ENCODE measurements at places on chromosomes 3 and 15.

- DNase-seq: no peak
These were observed 171.8 kb downstream of the TMEM108 start for GRCh38 chr3:133209871-133210550.

DNA sequence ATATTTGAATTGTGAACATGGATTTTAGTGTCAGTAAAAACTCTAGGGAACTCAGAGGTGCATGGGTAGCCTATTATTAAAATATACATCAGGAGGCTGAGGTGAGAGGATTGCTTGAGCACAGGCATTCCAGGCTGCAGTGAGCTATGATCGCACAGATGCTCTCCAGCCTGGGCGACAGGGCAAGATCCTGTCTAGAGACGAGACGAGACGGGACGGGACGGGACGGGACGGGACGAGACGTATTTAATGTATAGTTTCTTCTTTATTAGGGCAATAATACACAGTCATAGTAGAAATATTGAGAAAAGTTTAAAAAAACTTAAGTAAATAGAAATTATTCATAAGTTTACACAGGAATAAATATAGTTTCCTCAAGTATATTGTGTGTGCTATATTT is 89.3 kb downstream of the DIPK2A start:
- no peak for DNase-seq

DNA sequence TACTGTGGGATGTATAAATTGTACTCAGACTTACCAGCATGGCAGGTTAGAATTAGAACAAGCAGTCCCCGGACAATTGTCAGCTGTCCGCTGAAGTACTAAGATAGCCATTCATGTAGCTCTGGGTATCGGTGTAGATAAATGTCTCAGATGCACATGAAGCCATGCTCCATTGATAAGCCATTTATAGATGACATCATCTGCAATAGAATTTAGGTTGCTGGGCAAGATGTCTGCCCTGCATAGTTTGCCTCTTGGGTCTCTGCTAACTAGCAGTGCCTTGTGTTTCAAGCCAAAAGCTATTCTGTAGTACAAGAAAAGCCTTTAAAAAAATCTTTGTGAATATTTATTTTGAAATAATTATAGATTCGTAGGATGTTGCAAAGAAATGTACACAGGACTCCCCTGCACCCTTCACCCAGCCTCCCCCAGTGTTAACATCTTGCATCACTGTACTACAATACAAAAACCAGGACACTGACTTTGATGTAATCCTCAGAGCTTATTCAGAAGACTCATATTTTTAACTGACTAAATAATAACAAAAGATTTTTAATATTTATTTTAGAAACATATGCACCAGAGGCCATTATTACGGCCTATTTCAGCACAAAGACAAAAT is 220.6 kb upstream of the THRB start:
- DNase-seq: no peak

- DNase-seq: no peak
These were observed 45.8 kb upstream of the IP6K2 start for GRCh38 chr3:48762816-48763215.

GRCh38 chr15:79296583-79296982 is 14.1 kb downstream of the ANKRD34C start:
- no peak for DNase-seq

DNA sequence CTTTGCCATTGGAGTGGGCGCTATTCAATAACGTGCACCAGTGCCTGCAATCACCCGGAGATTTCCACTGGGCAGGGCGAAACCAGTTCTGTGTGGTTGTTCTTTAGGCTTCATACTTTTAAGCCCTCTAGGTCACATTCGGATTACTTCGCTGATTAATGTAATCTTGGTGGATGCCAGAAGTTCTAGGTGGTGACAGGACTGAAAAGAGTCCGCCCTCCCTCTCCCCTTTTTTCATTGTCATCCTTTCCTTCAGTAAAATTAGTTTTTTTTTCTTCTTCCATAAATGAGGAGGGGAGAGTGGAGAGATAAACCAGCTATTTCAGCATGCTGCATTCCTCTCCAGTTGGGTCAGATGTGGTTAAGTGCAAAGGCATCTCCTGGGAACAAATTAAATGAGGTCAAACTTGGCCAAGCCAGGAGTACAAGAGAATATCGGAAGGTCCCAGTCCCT is 2.3 kb upstream of the SLC2A2 start:
- no peak for DNase-seq

DNA sequence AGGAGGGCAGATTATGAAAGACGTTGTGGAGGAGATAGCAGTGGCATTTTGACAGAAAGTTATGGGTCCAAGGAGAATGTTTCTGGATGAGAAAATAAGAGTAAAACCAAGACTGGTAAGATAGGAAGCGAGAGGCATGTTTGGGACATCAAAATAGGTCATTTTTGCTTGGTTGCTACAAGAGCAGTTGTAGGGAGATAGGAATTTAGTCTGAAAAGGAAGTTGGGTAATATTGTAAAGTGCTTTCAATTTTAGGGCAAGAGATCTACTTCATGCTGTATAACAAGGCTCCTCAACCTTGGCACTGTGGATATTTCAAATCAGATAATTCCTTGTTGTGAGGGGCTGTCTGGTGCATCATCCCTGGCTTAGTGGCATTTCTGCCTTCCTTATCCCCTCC is 118.0 kb upstream of the DPH6 start:
- no peak for DNase-seq

- DNase-seq: no peak
These were observed 357.4 kb downstream of the SHQ1 start for GRCh38 chr3:72490688-72491435.

- DNase-seq: no peak
These were observed 350.5 kb downstream of the LRTM1 start for GRCh38 chr3:54577313-54577712.

DNA sequence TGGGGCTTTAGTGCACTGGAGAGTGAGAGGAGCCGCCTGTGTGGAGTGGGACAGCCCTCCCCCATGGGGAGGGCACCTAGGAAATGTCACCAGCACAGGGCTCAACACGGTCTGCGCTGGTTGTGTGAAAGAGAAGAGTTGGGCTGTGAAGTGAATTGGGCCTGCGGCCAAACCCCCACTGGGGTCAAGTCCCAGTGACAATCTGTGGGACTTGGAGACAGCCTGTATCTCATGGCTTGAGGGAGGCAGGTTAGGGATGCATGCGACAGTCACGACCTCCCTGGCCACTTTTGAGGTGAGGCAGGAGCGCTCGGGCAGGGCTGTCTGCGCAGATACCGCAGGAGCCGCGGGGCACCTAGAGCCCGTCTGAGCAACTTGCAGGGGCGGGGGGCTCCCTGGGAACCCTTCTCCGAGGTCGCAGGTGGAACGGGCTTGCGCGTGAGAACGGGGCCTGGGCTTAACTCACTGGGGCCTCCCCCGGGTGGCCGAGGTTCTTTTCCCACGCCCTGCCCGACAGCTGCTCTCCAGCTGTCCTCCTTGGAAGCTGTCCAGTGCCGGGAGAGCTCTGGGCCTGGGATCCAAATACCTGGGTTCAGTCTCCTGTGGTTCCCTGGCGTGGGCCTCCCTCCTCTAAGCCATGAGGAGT is 77.4 kb downstream of the SNRK start:
- no peak for DNase-seq

GRCh38 chr3:168722091-168722490 is 626.4 kb upstream of the GOLIM4 start:
- no peak for DNase-seq

DNA sequence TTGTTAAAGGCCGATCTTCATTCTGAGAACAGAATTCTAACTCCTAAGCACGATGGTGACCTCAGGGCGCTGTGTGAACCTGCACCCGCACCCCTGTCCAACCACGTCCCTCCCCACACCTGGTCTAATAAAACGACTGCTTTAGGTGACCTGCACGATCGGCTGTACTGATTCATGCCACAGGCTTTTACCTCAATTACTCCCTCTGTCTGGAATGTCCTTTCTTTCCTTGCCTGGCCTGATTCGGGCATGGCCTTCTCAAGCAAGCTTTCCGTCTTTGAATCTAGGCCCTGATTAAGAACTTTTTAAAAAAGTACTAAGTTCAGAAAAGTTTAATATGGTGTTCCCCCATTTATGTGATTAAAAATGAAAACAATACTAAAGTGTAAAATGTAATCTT is 842 bp upstream of the U2SURP start:
- DNase-seq: no peak

DNA sequence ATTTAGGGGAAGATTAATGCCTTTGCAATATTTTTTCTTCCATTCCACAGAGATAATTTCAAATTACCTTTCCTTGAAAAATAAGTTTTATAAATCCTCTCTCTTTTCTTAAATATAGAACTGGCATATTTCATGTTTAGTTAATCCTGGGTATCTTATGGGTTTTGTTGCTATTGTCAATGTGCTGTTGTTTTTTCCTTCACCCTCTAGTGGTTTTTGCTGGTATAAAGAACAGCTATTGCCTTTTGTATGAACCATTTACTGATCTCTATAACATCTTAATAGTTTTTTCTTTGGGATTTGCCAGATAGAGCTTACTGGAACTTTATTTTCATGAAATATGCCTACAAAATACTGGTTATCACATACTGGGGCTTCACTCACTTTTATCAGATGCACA is 359.6 kb upstream of the DPPA4 start:
- no peak for DNase-seq

GRCh38 chr3:50637011-50637410 is 20.1 kb downstream of the MAPKAPK3 start:
- DNase-seq: no peak

DNA sequence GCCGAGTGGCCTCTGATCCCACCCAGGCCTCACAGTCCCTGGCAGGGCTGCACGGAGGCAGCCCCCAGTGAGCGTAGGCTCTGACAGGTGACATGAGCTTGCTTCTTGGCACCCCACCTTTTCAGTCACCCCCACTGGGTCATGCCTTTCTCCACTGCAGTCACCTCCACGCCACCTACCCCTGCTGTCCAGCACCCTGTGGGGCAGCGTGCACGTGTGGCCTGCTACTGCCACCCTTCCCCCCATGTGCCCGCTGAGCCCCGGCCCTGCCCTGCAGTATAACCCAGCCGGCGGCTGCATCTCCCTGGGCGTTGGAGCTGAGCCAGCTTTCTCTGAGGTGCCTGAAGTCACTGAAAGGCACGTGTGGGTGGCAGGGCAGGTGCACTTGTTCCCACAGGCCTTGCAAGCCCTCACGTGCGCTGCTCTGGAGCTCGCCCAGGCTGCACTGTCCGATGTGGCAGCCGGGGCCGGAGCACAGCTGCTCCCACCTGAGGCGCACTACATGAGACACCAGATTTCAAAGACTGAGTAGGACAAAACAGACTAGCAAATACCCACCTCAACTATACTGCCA is 65.6 kb downstream of the NIPA2 start:
- DNase-seq: no peak

- DNase-seq: no peak
These were observed 33.9 kb downstream of the RAB27A start for GRCh38 chr15:55255714-55256113.

- no peak for DNase-seq
These were observed 131.6 kb downstream of the C3orf70 start for GRCh38 chr3:185021256-185021655.

GRCh38 chr3:193788189-193788991 is 195.4 kb downstream of the OPA1 start:
- no peak for DNase-seq

DNA sequence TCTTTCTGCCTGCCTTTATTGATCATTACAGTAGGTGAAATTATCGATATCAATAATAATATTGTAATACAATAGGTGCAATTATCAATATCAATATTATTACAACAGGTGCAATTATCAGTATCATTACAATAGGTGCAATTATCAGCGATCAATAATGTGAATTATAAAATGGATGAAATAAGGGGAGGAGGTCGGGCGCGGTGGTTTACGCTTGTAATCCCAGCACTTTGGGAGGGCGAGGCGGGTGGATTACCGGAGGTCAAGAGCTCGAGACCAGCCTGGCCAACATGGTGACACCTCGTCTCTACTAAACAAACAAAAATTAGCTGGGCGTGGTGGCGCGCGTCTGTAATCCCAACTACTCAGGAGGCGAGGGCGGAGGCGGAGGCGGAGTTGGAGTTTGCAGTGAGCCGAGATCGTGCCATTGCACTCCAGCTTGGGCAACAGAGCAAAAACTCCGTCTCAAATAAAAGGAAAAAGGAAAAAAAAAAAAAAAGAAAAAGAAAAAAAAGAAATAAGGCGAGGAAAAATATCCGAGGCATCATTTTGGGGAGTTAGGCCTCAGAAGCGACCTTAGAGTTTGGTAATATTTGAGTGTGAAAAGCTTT is 611 bp upstream of the BNIP2 start:
- no peak for DNase-seq

DNA sequence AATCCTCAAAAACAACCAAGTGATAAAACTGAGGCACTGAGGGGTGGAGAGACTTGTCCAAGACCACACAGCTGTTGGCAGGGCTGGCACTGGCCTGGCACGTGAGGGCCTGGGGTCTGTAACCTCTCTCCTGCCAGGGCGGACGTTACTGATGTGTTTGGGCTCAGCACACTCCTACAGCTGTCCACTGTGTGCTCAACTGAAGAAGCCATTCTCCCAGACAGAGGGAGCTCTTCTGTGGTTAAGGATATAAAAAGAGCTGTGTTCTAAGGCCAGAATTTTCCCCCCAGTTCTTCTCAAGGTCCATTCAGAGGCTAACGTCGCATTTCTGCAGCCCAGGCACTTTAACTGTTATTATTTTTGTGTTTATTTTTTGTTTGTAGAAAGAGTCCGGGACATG is 429.0 kb upstream of the ATP11B start:
- no peak for DNase-seq

- DNase-seq: no peak
These were observed 31.1 kb downstream of the CYP11A1 start for GRCh38 chr15:74336061-74337005.

GRCh38 chr15:39657668-39658067 is 76.8 kb downstream of the THBS1 start:
- no peak for DNase-seq

DNA sequence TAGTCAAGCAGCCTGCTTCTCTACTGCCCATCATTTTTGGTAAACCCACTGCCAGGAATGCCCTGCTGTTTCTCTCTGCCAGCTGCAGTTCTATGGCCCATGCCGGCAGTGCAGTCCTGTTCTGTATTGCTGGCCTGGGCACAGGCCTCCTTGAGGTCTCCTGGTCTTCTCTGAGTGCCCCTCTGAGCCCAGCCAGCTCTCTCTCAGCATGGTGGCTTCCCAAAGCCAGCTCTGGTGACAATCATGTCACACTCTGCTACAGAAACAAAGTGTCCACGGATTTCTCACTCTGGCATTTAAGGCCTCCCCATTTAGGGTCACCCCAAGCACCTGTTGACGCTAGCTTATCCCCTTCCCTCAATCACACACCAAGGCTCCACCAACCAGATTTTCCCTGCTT is 24.5 kb downstream of the SRPRB start:
- no peak for DNase-seq

DNA sequence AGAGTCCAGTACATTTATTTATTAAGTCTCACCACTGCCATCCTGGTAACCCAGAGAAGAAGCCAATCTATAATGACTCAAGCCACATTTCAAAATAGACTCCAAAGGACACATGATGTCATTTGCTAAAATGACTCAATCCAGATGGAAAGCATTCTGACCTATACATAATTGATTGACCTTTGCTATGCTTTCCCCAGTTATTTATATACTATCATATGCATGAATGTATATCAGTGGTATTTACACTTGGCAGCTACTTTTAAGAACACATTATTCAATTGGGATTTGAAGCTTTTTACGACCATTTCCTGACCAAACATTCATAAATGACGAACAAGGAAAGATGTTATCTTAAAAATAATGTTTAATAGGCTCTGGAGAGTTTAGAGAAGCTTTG is 297.2 kb downstream of the FHIT start:
- DNase-seq: no peak
